GDM1 (cell line): ENCODE measurements at places on chromosomes 3 and 15.

- DNase-seq, result no peak
Observed at GRCh38 chr3:50610181-50610971, 1.2 kb downstream of the CISH start.

GRCh38 chr3:70120357-70120966 is 120.9 kb downstream of the SAMMSON start:
- peak; percentile 71 for DNase-seq

DNA sequence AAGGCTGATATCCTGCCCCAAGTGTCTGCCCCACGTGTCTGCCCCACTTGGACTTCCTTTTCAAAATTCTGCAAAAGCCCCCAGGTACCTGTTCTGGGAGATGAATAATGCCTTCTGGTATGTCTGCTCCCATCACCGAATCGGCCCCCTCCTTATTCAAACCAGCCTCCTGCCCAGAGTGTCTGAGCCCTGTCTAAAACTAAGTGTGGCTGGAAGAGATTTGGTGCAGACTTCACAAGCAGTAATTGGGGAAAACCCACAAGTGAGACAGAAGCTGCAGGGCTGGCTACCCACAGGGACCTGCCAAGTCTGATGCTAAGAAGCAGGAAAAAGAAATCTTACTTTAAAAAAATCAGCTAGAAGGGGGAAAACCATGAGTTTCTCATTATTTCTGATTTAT is 85.1 kb downstream of the DUT start:
- DNase-seq, result no peak

GRCh38 chr3:61780455-61781228 is 219.3 kb downstream of the PTPRG start:
- DNase-seq, result no peak

- DNase-seq, result no peak
Observed at GRCh38 chr3:188446014-188446413, 292.1 kb downstream of the LPP start.

DNA sequence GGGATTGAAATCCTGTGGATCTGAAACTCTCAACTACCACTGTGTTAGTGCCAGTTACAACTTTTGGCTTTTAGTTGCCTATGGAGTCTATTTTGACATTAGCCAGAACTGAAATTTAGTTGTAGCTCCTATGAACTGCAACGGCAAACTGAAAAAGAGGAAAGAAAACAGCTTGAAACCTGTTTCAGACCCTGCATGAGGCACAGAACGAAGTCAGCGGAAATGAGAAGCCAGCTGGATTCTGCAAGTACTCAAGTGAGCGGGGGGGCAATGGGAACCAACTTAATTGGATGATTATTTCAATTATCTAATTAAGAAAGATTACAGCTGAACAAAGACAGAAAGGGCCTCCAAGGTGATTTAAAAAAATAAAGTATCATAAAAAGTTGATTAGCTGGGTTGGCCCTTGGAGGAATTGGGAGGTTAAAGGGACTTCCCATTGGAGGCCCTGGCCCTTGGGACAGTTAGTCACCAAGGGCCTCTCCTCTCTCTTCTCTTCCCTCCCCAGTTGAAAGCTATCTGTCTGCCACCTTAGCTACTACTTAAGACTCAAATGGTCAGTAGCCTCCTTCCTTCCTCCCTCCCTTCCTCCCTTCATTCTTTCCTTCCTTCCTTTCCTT is 352.1 kb downstream of the SHQ1 start:
- DNase-seq, result no peak

- no peak for DNase-seq
Observed at GRCh38 chr3:70815817-70816216, 503.4 kb upstream of the MDFIC2 start.

DNA sequence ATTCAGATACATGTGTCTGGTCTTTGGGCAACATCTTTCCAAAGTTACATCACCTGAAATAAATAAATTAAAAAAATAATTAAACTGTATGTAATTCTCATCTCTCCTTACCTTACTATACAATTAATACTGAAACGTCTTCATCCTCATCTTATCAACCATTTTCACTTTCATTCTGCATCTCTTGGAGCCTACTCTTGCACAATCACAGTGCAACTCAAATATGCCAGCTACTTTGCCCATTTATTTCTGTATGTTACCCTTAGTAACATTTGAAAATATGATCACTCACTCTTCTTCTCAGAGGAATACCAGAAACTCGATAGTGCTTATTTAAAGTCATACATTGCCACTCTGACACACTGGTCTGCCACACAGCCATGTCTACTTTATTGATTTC is 1357.1 kb upstream of the CADM2 start:
- no peak for DNase-seq

DNA sequence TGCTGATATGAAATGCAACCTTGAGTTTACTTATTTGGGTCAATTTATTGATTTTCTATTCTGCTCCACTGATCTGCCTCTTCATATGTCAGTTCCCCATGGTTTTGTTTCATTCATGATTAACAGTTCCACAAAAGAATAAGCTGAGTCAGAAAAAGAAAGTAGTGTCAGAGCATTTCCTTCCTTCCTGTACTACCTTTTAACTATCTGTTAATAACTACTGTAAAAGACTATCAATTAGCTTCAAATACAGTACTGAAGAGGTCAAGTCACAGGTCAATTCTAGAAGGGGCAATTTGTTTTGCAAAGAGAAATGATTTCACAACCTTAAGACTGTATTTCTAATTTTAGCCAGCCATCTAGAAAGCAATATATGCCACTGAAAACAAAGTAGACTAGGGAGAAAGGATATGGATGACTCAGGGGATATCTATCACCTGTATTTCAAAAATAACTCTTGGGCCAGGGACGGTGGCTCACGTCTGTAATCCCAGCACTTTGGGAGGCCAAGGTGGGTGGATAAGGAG is 129.5 kb downstream of the TFDP2 start:
- no peak for DNase-seq
